CD4-positive, alpha-beta T cell treated with Interleukin-10 for 1 hour (primary cell): ENCODE measurements at places on chromosomes 4 and X.

- DNase-seq = peak; percentile 64
Observed at GRCh38 chrX:56763556-56764152, 34.6 kb downstream of the NBDY start.

GRCh38 chr4:184662236-184662635 lies 12.7 kb downstream of the PRIMPOL start:
- DNase-seq = no peak

- no peak for DNase-seq
Observed at GRCh38 chr4:114041117-114041475, 61.6 kb upstream of the ARSJ start.

- DNase-seq = no peak
Observed at GRCh38 chrX:142502441-142502840, 297.4 kb upstream of the MAGEC2 start.

GRCh38 chr4:174210952-174211490 lies 72.4 kb downstream of the FBXO8 start:
- DNase-seq = no peak

DNA sequence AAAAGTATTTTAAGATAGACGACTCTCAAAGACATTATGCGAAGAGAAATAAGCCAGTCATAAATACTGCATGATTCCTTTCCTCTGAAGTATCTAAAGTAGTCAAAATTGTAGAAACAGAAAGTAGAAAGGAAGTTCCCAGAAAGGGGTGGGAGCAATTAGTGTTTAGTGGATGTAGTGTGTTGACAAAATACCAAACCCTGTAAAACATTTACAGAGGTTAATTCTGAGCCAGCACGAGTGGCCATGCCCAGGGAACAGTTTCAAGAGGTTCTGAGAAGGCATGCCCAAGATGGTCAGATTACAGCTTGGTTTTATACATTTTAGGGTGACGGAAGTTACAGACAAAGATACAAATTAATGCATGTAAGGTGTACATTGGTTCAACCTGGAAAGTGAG lies 34.4 kb upstream of the SLC25A4 start:
- DNase-seq = no peak

DNA sequence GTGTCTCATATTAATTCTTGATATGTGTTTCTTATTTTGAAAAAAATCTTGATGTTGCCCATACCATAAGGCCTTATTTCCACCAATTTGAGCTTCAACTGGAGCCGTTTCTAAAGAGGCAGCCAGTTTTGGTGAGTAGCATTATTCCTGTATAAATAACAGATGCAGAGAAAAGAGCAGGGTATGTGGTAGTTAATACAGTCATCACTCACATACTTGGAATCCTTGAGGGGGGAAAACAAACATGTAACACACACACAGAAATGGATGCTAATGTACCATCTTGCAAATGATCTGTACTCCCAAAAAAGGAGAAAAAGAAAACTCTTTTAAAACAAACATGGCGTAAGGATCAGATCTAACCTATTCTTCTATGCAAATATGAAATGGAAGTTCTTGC lies 389.7 kb downstream of the GPM6A start:
- no peak for DNase-seq

GRCh38 chr4:159384632-159385031 lies 281.8 kb downstream of the RAPGEF2 start:
- no peak for DNase-seq

DNA sequence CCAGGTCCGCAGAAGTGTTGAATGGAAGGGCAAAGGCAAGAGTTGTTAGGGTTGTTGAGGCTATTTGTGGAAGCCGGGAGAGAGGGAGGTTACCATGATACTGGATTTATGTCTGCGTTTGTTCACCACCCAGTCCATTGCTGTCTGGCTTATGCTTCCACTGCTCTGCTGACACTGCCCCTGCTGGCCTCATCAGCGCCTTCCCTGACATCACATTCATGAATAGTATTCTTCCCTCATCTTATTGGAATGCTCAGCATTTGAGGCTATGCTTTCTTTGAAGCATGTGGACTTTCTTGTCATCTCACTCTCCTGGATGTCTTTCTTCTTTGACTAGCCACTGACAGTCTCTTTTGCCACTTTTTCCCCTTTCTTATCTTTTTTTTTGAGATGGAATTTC lies 10.3 kb downstream of the GNL3L start:
- DNase-seq = no peak

DNA sequence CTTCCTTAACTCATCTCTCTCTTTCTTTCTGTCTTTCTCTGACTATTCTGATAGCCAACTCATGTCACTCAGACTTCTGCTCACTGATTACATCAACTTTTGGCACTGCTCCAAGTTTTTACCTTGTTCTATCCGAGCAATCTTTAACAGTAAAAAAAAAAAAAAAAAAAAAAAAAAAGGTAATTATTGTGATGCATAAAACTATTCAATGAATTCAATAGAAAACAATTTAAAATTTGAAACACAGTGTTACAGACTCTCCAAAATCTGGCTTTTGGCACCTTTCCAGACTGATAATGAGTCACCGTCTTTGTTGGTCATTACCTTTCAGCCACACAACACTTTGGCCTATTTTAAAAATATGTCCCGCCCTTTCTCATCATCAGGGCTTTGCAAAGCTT lies 229.5 kb downstream of the GALNTL6 start:
- DNase-seq = no peak

- no peak for DNase-seq
Observed at GRCh38 chrX:46549914-46550313, 4.7 kb upstream of the ZNF674 start.

DNA sequence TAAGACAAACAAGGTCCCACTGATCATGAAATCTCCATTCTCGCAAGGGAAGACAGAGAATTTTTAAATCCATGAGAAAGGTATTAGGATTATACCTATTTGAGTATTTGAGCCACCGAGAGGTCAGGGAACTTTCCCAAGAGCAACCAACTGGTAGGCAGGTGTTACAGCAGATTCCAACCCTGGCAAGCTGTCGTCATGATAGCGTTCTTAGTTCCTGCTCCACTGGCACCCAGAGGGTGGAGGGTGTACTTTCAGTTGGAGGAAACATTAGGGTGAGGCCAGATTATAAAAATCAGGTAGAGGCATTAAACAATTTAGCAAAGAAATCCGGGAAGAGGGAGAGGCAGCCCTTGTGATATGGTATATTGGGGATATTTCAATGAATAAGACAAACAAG lies 23.3 kb downstream of the COQ2 start:
- no peak for DNase-seq

DNA sequence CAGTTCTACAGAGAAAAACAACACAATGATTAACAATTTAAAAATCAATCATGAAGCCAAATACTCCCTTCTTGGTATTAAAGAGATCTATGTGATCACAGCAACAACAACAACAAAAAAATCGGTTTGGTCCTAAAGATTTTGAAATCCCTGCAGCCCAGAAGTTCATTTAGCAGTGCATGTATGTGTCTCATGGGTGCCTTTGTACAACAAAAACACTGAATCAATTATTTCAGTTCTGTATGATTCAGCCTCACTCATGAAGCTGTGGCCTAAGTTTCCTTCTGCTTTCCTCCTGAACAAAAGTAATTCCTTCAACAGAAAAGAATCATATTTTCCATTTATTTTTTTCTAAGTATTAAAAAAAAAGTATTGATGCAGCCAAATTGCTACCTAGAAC lies 393.4 kb upstream of the NDST3 start:
- DNase-seq = no peak

- DNase-seq = no peak
Observed at GRCh38 chr4:138859254-138859653, 156.3 kb upstream of the NOCT start.

GRCh38 chrX:134251241-134251640 lies 14.3 kb downstream of the CCDC160 start:
- DNase-seq = no peak

DNA sequence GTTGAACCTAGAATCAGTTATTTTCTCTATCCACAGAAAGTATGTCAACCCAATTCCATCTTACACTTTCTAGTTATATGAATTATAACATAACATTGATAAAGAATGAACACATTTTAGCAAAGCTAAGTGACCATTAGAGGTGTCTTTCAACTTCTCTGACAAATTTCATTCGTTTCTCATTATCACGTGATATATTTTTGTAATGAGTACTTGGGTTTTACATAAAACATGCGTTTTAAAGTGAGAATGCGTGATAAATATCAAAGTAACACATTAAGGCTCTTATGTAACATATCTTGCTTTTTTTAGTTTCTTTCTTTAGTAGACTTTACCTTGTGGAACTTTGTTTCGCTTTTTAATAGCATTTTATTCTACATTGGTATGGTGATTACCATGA lies 1715.1 kb upstream of the IGFBP7 start:
- no peak for DNase-seq
